Astrocyte of the spinal cord (primary cell): ENCODE measurements at places on chromosomes 3 and 15.

GRCh38 chr3:156808025-156808424 is 18.1 kb upstream of the LEKR1 start:
- DNase-seq, result no peak

GRCh38 chr3:48435774-48436476 is 4.0 kb downstream of the CCDC51 start:
- peak; percentile 81 for DNase-seq

DNA sequence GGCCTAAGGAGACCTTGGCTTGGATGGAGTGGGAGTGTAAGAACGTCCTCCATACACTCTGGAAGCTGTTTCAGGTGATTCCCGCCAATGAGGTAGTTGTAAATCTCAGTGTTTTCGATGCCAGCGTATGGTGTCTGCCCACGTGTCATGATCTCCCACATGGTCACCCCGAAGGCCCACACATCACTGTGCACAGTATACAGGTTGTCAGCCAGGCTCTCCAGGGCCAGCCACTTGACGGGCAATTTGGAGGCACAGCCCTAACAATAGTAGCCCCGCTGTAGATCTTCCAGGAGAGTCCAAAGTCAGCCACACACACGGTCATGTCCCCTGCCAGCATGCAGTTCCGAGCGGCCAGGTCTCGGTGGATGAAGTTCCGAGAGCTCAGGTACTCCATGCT is 51.9 kb downstream of the ETFA start:
- DNase-seq, result no peak

DNA sequence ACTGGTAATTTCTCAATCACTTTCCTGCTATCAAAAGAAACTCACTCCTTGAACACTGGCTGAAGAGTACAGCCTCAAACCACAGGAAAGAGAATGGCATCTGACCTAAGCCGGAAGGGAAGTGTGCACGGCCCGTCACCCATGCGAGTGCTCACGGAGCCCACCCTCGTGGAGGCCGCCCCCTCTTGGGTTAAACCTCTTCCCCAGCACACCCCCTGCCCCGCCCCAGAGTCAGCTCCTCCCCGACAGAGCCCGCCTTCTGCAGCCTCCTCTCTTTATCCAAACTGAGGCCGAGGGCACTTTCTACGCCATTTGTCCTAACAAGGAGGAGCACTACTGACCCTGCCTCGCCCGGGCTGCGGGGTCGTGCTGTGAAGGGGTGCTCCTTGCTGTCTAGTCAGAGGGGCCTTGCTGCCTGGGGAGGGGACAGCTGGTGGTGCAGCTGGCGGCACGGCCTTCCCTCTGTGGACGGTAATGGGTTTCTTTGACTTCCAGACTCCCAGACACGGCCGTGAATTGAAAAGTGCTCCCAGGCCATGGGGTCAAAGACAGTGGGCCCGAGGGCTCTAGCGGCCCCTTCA is 137.7 kb downstream of the NSMCE3 start:
- no peak for DNase-seq

- DNase-seq, result no peak
Observed at GRCh38 chr3:45313743-45314403, 74.5 kb upstream of the LARS2 start.
